T-helper 2 cell treated with Interferon-gamma antibody and Interleukin-4, amounts not matched to agents 5 μg/mL and 100 μg/mL, for 36 hours (primary cell): ENCODE measurements at places on chromosomes 13 and 19.

GRCh38 chr13:36344173-36344572 is 2.0 kb downstream of the SPART start:
- no peak for DNase-seq

- DNase-seq = no peak
Measured at GRCh38 chr13:97441368-97441767, 7.4 kb downstream of the RAP2A start.

- DNase-seq = peak; percentile 52
Measured at GRCh38 chr19:40596608-40597328, 4.4 kb upstream of the LTBP4 start.

DNA sequence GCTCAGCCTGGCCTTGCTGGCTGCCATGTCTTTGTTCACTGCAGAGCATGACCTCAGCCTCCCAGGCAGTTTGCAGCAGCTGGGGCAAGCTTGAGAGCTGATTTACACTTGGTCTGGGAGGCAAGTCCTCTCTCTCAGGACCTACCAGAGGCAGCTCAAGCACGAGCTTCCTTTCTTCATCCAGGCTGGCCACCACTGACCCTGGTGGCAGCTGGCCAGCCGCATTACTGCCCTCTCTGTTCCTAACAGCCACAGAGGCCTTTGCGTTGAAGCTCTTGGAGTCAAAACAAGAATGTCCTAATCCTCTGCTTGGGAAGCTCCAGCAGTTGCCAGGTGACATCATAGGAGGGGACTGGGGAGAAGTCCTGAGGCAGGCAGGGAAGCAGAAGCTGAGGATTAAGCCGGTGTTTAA is 85.7 kb downstream of the NUFIP1 start:
- no peak for DNase-seq

DNA sequence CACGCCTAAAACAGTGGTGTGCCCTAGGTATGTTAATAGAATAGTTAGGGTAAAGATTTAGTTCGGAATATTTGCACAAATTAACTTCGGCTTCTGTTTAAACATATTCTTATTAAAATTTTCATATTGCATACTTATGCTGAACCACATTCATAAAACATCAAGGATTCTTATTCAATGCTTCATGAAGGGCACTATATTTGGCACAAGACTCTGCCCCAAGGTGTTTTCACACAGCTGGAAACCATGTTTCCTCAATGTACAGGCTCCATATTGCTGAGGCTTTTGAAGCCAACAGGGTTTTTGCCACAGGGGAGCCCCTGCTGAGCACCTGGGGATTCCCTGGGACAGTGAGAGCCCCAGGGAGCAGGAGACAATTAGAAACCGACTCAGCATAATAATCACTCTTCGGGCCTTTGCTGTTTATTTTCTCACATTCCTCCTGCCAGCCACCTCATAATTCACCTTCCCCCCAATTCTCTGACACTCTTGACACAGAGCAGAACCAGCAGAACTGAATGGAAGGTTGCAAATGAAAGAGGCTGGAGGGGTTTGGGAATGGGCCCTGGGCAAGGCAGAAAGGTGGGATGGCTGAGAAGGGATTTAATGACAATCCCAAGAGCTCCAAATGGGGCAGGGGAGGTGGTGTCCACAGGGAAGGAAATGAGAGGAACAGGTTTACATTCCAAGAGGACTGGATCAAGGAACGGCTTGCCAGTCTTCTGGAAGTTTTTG is 72.3 kb upstream of the POMP start:
- DNase-seq = no peak

GRCh38 chr19:10471909-10472308 is 31.2 kb downstream of the KEAP1 start:
- DNase-seq = no peak
